ENCODE measurements at places on chromosomes 6 and 20. TPM values are rescaled to one million over a fixed set of nuclear protein-coding genes. Genes with fewer than 3 reads are reported as not detected.

- H3K27me3 ChIP-seq: no peaks in the 10 kb centered on the region
- H3K27ac ChIP-seq: no peak overlapping the region
- peak overlapping the region; percentile 79 for H3K4me3 ChIP-seq
- DNase-seq: peak; percentile 5
Observed at GRCh38 chr6:154731296-154732218, 1.7 kb upstream of the SCAF8 start.

GRCh38 chr6:53264915-53265607 is 83.7 kb downstream of the ELOVL5 start:
- H3K36me3 ChIP-seq: peaks cover 49% of the 10 kb centered on the region
- DNase-seq: no peak
- H3K27ac ChIP-seq: no peak overlapping the region
- H3K27me3 ChIP-seq: no peaks in the 10 kb centered on the region

- H3K4me3 ChIP-seq: no peak overlapping the region
- no peaks in the 10 kb centered on the region for H3K27me3 ChIP-seq
- no peaks in the 10 kb centered on the region for H3K36me3 ChIP-seq
- no peak for DNase-seq
- H3K27ac ChIP-seq: peak overlapping the region; percentile 27
- H3K4me1 ChIP-seq: peaks cover 11% of the 10 kb centered on the region
Observed at GRCh38 chr6:47203938-47204611, 105.6 kb downstream of the TNFRSF21 start.

GRCh38 chr6:25054469-25054868 is 118.7 kb upstream of the RIPOR2 start:
- H3K27ac ChIP-seq: peak overlapping the region; percentile 39
- H3K27me3 ChIP-seq: no peaks in the 10 kb centered on the region
- no peaks in the 10 kb centered on the region for H3K36me3 ChIP-seq
- H3K4me1 ChIP-seq: peaks cover 24% of the 10 kb centered on the region
- H3K4me3 ChIP-seq: no peak overlapping the region
- peak; percentile 65 for DNase-seq

GRCh38 chr6:865846-866245 is 172.9 kb upstream of the EXOC2 start:
- no peak overlapping the region for H3K27ac ChIP-seq
- no peaks in the 10 kb centered on the region for H3K4me1 ChIP-seq
- H3K4me3 ChIP-seq: no peak overlapping the region
- H3K27me3 ChIP-seq: peaks cover 82% of the 10 kb centered on the region
- DNase-seq: no peak

The CLVS2 gene
- total RNA-seq: not detected

The MOG gene
- total RNA-seq: not detected

DNA sequence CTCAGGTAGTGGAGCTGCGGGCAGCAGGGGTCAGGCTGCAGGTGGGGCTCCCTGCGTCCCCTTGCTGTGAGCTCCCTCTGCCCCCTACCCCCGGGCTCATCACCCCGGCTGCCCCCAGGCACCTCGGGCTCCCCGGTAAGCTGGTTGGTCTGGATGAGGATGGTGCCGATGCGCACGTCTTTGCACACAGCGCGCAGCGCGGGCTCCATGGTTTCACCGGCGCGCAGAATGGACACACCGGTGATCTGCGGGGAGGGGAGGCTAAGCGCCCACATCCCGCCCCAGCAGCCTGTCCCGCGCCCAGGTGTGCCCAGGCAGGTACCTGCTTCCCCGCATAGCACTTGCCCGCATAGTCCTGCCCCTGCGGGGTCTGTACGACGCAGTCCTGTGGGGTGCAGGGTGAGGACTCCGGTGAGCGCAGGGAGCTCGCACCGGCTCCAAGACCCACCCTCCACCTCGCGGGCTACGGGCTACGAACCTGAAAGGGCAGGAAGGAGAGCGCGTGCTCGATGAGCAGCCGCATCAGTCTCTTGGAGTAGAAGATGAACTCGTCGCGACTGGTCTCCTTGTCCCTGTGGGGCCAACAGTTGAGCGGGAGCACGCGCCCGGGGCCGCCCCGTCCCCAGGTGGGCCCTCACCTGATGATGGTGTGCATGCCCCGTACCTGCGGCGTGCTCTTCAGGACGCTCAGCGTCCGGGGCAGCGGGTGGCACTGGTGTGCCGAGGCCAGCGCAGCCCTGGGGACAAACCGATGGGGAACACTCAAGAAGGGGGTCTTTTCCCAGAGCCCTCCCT is 15.5 kb downstream of the UCKL1 start:
- no peak overlapping the region for H3K27ac ChIP-seq
- no peaks in the 10 kb centered on the region for H3K27me3 ChIP-seq
- H3K36me3 ChIP-seq: peaks cover 22% of the 10 kb centered on the region
- no peak for DNase-seq

All from PC-3 (cell line).